ENCODE measurements at places on chromosomes 4 and X. TPM values are rescaled to one million over a fixed set of nuclear protein-coding genes. Genes with fewer than 3 reads are reported as not detected.

Gene PF4V1
- polyA plus RNA-seq = not detected

Gene NDST4
- 1.0 TPM for polyA plus RNA-seq

Gene ARX
- polyA plus RNA-seq = 5.7 TPM

GRCh38 chr4:3296651-3297050 is 3.8 kb downstream of the RGS12 start:
- DNase-seq = no peak

DNA sequence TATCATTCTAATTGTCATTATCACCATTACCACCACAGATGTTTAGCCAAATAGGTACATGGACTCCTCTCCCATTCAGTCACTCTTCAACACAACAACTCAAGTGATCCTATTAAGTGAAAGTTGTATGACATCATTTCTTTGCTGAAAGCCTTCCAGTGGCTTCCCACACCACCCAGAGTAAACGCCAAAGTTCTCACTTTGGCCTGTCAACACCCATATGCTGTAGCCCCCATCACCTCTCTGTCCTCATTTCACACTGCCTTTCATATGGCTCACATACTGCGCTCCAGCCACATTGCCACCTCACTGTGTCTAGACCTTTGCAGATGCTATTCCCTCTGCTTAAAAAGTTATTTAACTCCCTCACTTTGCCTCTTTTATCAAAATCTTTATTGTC is 682.3 kb downstream of the ADGRL3 start:
- DNase-seq = no peak

GRCh38 chr4:15912961-15913630 is 25.4 kb downstream of the FGFBP1 start:
- DNase-seq = no peak

DNA sequence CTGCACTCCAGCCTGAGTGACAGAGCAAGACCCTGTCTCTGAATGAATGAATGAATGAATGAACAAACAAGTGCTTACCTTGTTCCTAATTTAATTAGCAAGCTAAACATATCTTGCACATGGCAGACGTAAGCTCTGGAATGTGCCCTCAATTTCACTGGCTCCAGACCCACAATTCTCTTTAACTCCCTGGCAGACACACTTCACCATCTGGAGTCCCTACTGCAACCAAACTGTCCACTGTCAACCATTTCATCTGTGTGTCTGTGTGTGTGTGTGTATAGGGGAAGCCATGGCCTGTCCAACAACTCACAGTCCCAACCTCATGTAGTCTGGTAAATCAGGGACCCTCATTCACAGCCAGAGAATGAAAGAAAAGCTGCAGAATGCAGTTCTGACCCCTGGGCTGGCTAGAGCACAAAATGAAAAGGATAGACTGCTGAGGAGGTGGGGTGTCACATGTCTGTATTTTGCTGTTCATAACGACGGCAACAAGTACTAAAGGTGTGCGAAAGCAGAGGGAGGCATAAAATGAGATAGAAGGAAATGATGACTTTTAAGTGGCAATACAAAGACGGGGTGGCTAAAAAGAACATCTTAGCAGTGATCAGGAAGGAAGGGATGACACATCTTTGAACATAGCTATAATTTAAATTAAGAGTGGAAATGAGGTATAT is 114.1 kb downstream of the TSPAN5 start:
- no peak for DNase-seq
